ENCODE measurements at places on chromosomes 5 and 9.

- DNase-seq = no peak
Measured at GRCh38 chr9:64773491-64773931, 511.5 kb downstream of the FOXD4L5 start.

DNA sequence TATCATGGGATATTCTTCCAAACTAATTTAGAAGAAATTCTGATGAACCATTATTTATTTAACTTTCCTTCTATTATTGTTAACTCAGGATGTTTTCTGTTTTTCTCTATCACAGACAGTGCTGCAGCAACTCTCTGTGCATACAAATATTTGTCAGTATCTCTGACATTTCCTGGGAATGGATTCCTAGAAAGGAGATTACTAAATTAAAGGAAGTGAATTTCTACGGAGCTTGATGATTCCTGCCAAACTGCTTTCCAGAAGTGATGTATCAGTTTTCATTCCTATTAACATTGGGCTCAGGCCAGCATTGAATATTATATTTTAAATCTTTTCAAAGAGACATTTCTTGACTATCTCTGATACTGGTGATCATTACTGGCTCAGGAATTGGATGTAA is 26.0 kb upstream of the MAST4 start:
- DNase-seq = no peak

DNA sequence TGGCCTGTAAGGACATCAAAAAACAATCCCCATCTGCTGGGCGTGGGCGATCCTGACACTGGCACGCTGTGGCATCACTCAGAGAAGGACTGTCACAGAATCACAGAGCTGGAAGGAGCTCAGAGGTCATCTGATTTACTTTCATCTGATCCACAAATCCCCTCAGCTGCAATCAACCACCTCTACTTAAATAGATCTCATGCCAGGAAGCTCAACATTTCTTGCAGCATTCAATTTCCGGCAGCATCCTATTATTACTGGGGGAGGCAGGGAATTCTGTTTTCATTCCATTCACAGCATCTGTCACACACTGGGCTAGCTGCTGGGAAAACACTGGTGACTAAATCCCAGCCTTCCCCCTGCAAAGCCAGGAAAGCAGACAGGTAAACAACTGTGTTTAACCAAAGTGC is 38.3 kb downstream of the RETREG1 start:
- DNase-seq = no peak

DNA sequence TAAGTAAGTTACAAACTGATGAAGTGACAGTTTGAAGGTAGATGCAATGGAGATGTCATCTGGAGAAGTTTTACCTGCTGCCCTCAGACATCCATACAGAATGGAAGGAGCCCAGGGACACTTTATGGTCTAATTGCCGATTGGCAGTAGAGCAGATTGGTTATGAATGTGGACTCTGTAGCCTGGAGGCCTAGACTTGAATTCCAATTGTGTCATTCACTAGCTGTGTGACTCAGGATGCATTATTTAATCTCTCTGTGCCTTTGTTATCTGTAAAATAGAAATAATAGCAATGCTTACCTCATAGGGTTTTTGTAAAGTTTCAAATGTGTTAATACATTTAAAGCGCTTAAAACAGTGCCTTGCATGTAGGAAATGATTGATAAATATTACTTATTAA is 5.2 kb upstream of the TCERG1 start:
- DNase-seq = no peak

DNA sequence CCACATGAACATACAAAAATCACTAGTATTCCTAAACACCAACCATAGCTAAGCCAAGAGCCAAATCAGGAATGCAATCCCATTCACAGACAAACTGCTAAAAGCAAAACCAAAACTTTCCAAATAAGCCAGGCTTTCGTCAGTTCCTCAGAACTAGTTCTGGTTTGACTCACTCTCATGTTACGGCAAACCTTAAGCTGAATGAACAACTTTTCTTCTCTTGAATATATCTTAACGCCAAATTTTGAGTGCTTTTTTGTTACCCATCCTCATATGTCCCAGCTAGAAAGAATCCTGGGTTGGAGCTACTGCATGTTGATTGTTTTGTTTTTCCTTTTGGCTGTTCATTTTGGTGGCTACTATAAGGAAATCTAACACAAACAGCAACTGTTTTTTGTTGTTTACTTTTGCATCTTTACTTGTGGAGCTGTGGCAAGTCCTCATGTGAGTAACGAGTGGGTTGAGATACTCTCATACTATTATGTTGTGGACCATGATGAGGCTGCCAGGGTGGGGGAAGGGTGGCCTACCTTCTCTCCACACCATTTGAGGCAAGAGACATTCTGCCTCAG is at the start of gene PDCD1LG2:
Gene PDCD1LG2 (plus strand): TSS at position 172 of the 572 bp plus-strand sequence. CDS start 12,016 bp downstream, outside the sequence.
- DNase-seq = no peak

DNA sequence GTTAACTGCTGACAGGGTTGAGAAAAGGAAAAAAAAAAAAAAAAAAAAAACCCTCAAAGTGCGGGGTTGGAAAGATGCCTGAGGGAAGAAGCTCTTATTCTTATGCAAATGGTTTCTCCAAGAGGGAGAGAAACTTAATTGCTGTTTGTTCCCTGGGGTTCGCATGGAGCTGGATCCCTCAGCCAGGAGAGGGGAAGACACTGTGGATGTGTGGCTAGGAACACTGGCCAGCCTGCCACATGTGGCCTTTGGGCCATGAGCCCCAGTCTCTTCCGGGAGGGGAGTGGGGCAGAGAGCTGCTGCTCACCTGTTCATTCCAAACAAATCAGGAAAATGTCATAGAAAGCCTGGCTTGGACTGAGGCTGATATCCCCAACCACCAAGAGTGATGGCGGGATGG is 9.4 kb upstream of the SCGB3A2 start:
- DNase-seq = no peak

DNA sequence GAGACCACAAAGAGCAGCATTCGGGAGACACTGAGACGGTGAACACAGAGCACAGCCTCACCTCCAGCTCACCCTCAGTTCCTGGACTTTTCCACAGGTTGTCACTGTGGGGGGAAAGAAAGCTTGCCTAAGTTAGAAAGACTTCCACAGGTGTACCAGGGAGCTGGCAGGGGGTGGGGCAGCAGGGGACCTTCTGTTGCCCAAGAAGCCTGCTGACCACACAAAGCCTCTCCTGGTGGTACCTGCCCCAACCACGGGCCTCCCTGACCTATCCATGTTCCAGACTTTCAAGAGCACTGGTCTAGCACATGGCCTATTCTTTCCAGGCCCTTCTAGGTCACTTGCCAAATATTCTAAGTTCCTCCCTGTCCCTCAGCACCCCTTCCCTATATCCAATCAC is 550.8 kb downstream of the BNC2 start:
- no peak for DNase-seq

- DNase-seq = no peak
Measured at GRCh38 chr5:148791334-148791667, 35.1 kb upstream of the ADRB2 start.

DNA sequence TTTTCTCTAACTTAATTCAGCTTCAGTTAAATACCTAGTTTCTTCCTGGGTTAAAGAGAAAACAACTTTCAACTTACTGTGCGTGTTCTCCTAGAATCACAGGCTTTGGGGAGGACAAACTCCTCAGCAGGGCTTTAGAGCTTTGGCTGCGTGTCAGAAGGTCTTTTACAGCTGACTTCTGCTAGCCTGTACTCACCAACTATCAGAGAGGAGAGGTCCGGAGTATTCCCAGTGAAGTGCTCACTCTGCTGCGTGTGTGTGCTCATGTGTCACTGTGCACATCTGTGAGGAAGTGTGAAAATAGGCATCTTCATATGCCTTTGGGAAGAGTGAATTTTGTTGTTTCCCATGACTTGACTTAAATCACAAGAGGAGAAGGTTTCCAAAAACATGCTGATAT is 423.2 kb upstream of the SGCD start:
- no peak for DNase-seq

DNA sequence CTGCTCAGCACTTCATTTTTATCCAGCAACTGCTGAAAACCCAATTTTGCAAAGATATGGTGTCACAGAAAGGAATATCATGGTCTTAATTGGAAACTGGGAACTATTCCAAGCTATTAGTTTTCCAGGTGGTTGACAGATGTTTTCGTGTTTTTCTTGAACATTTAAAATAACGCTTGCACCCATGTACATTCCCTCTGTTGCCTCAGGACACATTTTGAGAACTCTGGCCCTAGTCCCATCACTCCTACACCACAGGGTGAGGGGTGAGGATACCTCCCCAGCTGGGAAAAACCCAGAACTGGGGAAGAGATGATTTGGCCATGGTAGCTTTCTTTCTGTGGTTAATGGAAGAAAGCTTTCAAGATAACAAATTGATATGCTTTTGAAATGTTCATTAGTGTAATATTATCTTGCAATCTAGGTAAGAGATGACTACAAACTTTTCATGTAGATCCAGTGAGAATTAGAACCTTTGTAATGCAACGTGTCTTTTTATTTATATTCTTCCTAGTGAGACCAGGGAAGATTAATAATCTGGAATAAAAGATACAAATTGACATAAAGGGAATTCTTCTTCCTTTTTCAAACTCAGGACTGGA is 627.0 kb downstream of the RAB3C start:
- no peak for DNase-seq

DNA sequence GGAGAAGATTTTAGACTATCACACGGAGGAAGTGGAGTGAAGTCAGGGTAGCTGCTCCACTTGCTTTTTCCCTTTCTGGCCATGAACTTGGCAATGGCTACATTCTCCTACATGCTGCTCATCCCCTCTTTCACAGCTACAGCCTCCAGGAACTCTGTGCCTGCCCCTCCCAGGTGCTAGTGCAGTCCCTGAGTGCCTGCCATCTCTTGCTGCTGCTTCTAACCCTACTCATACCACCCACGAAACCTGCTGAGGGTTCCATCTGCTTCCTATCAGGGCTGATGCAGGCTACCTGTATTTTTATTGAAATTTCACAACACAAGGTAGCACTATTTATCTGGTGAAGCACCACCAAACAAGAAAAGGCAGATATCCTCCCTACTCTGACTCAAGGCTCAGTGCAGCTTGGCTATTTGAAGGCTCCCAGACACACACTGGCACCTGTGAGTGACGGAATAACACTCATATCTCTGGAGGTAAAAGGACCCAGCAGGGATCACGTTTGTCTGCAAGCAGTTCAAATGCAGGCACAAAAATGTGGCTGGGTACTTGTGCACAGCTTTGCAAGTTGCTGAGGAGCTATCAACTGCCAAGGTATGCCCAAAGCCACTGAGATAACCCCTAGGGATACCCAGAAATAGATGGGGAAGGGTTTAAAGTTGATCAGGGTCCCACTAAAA is 51.6 kb downstream of the MARCHF11 start:
- no peak for DNase-seq

- DNase-seq = no peak
Measured at GRCh38 chr9:137305060-137305797, 3.2 kb upstream of the NRARP start.

DNA sequence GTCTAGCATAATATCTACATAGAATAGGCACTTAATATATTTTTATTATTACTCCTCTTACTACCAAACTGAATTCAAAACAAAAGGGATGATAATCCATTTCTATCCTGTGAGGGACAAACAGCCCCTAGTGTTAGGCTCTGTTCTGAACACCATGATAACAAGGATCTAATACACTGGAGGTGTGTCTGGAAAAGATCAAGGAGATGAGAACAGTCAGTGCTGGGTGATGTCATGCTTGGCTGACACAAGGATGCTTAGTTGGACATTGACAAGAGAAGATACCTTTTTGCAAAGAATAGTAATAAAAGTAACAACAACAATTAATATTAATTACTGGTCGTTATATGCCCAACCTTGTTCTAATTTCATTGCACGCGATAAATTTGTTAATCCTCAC is 458.7 kb downstream of the EBF1 start:
- no peak for DNase-seq

GRCh38 chr9:17291766-17292165 is 156.9 kb downstream of the CNTLN start:
- DNase-seq = no peak

DNA sequence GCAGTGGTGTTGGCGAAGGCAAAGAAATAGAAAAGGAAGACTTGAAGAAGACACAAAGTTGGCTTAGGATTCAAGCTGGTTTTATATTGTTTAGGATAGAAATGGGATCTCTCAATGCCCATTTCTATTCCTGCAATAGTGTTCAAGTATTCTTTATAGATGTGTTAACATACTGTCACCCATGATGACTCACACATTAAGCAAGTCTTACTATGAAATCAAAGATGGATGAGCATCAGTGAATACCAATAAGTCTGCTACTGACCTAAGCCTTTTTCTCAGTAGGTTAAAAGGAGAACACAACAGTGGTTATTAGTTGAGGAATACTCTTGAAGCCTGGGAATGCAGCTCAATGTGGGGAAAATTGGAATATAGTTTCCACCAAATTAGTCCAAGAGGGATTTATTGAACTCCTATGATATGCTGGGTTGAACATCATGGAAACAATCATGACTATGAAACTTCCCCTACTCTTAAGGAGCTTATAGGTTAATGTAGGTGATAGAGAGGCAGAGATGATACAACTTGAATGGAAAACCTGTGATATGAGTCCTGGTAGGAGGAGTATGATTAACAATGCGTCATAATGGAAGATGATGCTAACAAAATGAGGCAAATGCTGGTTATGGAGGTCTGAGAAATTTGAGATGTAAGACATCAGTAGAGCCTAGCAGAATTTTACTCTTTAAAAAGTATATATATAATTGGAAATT is 417.1 kb upstream of the DAP start:
- DNase-seq = no peak

DNA sequence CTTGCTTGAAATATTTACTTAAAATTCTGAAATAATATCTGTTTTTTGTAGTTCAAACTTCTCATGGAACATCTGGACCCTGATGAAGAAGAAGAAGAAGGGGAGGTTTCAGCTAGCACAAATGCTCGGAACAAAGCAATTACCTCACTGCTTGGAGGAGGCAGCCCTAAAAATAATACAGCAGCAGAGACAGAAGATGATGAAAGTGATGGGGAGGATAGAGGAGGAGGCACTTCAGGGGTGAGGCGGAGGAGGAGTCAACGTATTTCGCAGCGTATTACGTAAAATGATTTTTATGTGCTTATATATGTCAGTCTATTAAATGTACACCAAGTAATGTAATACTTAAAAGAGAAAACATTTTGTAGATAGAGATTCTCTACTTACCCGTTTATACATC is 185.4 kb downstream of the CPLANE1 start:
- no peak for DNase-seq

GRCh38 chr9:133086894-133087293 is 25.1 kb downstream of the CEL start:
- no peak for DNase-seq

GRCh38 chr5:163727028-163727427 is 221.6 kb downstream of the MAT2B start:
- DNase-seq = no peak

GRCh38 chr9:1171546-1171945 is 121.4 kb downstream of the DMRT2 start:
- DNase-seq = no peak

GRCh38 chr9:128242124-128242523 is 33.7 kb downstream of the GOLGA2 start:
- DNase-seq = no peak

GRCh38 chr9:90552317-90552716 is 90.3 kb downstream of the DIRAS2 start:
- DNase-seq = no peak
